SJSA1 (cell line): ENCODE measurements at places on chromosomes 2 and 18. TPM values are rescaled to one million over a fixed set of nuclear protein-coding genes. Genes with fewer than 3 reads are reported as not detected.
A peak's percentile ranks its signal among the peaks of the same experiment; 100 is the strongest.

GRCh38 chr18:67608615-67609273 lies 92.2 kb upstream of the DSEL start:
- H3K27me3 ChIP-seq: no peaks in the 10 kb centered on the region
- no peaks in the 10 kb centered on the region for H3K36me3 ChIP-seq
- H3K4me1 ChIP-seq: peaks cover 12% of the 10 kb centered on the region
- 0 out of 2 replicates have a peak overlapping the region, but pooled peaks have one; percentile 42 for H3K27ac ChIP-seq
- peak; percentile 2 for DNase-seq
- no peak overlapping the region for H3K4me3 ChIP-seq

- no peak overlapping the region for H3K4me3 ChIP-seq
- H3K36me3 ChIP-seq: peaks cover 4% of the 10 kb centered on the region
- no peaks in the 10 kb centered on the region for H3K4me1 ChIP-seq
- no peaks in the 10 kb centered on the region for H3K27me3 ChIP-seq
- H3K27ac ChIP-seq: no peak overlapping the region
Measured at GRCh38 chr2:127665267-127665893, 9.9 kb downstream of the LIMS2 start.

DNA sequence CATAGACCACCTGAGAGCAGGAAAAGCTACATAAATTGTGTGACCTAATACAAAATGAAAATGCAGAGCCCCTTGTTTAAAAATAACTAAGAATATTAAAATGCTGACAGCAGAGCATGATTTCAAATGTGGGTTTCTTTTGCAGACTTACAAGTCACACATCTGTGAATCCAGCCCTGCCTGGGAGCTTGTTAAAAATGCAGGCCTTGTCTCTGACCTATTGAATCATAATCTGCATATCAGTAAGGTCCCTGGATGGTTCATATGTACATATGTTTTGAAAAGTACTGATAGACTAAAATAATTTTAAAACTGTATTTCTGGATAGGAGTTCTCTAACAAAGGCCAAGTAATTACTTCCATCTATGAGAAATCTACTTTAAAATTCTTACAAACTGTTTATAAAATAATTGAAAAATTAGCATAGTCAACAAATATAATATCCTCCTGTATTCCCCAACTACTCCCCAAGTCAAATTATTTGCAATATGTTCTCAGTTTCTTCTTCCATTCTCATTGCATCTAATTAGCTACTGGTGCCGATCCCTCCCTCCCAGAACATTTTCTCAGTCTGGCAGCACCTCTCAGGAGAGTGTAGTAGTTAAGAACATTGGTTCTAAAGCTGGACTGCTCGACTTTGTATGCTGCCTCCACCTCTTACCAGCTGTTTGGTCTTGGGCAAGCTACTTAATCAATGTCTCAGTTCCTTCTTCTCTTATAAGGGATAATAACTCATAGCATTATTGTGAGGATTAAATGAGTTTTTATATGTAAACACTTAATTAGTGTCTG lies 1040.4 kb upstream of the CDH2 start:
- H3K27me3 ChIP-seq: no peaks in the 10 kb centered on the region
- no peak for DNase-seq
- no peak overlapping the region for H3K4me3 ChIP-seq
- H3K36me3 ChIP-seq: no peaks in the 10 kb centered on the region
- H3K27ac ChIP-seq: no peak overlapping the region
- no peaks in the 10 kb centered on the region for H3K4me1 ChIP-seq

DNA sequence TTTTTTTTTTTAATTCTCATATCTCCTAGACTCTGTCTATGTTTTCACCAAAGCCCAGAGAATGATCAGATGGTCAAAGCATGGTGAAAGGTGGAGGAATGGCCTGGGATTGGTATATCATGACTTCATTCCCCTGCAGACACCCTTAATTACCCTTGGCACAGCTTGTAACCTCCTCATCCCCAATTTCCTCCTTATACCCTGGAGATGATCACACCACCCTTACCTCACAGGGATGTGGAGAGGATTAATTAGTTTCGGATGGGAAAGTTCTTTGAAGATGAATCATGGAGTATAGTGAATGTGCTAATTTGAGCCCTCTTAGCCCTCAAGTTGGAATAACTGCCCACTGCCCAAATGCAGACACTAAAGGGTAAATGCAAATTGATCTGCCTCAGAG lies 138.0 kb upstream of the LYPD6 start:
- H3K4me3 ChIP-seq: no peak overlapping the region
- peaks cover 1% of the 10 kb centered on the region; the same call in 1 of the 2 replicates for H3K36me3 ChIP-seq
- peaks cover 18% of the 10 kb centered on the region for H3K4me1 ChIP-seq
- DNase-seq: no peak
- no peak overlapping the region for H3K27ac ChIP-seq

GRCh38 chr2:138500592-138501424 lies 762 bp upstream of the SPOPL start:
- H3K27ac ChIP-seq: peak overlapping the region; percentile 62
- DNase-seq: no peak
- H3K36me3 ChIP-seq: no peaks in the 10 kb centered on the region
- peaks cover 17% of the 10 kb centered on the region for H3K4me1 ChIP-seq

- H3K4me3 ChIP-seq: no peak overlapping the region
- H3K27ac ChIP-seq: no peak overlapping the region
- DNase-seq: no peak
- no peaks in the 10 kb centered on the region for H3K27me3 ChIP-seq
- H3K4me1 ChIP-seq: no peaks in the 10 kb centered on the region
Measured at GRCh38 chr2:199772035-199772976, 78.7 kb downstream of the FTCDNL1 start.

GRCh38 chr2:178420463-178420999 lies 30.4 kb downstream of the PRKRA start:
- DNase-seq: no peak
- H3K4me3 ChIP-seq: no peak overlapping the region
- H3K4me1 ChIP-seq: peaks cover 7% of the 10 kb centered on the region
- no peaks in the 10 kb centered on the region for H3K27me3 ChIP-seq
- H3K27ac ChIP-seq: no peak overlapping the region
- H3K36me3 ChIP-seq: peaks cover 9% of the 10 kb centered on the region; the same call in 1 of the 2 replicates

Gene SAG
- total RNA-seq: not detected in 2 replicates

Gene DPP4
- not detected in 2 replicates for total RNA-seq

Gene TEKT4
- total RNA-seq: not detected in 2 replicates

Gene GPR39
- total RNA-seq: 2.1 and 2.6 TPM in 2 replicates
